Glomerular endothelial cell (primary cell): ENCODE measurements at places on chromosomes 2 and 18.

DNA sequence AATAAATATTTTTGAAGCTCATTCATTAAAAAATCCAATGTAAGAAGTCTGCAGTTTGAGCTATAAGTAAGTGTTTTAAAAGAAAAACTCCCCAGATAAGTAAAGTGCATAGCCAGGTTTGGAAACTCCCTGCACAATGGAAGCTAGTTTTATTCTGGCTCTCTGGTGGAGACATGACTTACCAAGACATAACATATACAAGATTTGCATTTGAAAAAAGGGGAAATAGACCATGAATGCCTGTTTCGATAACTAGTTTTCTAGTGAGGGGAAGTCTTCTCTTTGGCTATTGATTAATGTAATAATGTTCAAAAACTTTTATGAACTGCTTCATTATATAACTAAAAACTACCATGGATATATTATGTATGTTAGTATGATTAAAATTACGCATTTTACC lies 435.2 kb downstream of the ARHGAP15 start:
- no peak for DNase-seq

GRCh38 chr2:188978291-188979081 lies 4.3 kb downstream of the COL3A1 start:
- no peak for DNase-seq

DNA sequence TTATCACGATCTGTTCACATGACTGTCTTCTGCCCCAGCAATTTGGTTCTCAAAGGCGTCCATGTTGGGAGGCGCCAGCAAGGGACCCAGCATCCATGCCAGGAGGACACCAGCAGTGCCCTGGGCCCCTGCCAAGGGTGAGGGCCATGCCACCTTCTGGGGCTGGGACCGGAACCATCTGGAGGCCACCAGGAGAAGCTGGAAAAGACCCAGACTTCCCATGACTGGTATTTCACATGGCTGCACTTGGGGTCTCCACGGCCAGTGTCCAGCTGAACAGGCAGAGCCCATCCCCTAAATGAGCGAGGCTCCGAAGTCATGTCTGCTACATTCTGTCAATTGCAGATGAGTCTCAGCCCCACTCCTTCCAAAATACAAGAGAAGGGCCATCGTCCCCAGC lies 306.8 kb upstream of the HS6ST1 start:
- DNase-seq = no peak

- DNase-seq = no peak
Measured at GRCh38 chr2:217629347-217629746, 373.4 kb downstream of the TNS1 start.

DNA sequence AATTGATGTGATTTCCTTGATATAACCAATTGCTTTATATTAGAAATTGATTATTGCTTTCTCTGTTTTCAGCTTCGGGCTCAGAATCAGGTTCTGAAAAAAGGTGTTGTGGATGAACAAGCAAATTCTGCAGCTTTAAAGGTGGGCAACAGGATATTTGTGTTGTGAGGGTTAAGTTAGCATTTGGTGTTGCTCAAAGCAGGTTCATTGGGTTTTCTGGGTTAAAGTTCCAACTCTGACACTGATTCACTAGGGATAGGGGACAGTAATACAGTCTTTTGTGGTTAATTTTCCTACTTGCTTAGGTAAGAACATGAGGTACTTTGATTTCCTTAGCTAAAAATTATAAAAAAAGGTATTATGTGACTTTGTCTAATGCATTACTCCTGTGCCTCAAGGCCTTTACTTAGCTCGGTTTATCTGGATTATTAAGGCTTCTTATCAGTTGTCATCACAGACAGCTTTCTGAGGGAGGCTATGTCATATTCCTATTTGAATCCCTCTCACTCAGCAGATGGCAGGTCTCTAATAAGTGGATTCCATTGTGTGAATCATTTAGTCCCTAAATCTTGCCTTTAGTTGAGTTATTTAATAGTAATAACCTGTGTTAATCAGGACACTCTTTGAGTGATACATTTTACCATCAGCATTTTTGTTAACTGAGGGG lies 78.9 kb upstream of the STON1 start:
- DNase-seq = no peak
